ENCODE measurements at places on chromosomes 11 and 22.

DNA sequence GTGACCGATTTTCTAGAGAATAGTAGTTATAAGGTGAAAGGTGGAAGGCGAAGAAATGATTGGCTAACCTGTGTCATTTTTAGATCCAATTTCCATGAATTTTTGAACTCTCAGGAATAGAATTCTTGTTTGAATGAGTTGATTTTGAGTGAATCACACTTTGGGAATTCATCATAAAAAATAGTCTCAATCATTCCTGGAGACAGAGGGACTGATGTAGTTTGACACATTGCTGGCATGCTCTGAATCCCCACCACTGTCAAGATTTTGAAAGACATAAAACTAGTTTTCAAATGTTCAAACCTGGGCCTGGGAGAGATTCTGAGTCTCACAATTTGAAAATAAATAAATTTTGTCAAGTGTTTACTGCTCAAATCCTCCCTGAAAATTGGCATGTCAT lies 861.4 kb upstream of the RAG2 start:
- no peak for DNase-seq

DNA sequence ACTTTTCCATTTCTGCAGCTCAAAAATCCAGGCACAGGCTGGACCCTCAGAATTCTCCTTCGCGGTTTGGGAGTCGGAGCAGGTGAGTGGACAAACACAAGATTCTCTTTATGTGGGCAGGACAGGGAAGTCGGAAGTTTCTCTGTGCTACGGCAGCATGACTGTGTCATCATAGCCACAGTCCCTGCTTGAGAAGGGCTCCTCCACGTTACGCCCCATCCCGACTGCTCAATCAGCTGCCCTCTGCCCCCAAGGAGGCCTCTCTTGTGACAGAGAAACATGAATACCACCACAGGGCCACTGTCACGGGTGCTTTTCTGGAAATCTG lies 89.0 kb upstream of the SHISAL1 start:
- no peak for DNase-seq

GRCh38 chr11:64580412-64580811 lies 10.6 kb upstream of the SLC22A12 start:
- DNase-seq, result no peak

- no peak for DNase-seq
These were observed 40.5 kb downstream of the DKK3 start for GRCh38 chr11:11967669-11968510.

DNA sequence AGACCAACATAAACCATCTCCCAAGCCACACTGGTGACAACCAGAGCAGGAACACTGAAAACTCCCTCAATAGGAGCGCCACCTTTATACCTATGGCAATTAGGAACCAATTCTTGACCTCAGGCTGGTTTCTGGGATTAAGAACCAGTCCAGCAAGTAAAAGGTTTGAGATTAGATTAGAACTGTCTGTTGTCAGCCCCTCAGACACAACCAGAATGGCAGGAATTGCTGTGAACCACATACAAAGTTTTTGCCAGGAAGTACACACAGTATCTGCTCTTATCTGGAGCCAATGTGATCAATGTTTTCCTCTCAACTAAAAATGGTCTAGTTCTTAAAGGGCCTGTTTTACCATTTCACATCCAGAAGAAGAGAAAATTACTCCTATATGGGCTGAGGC lies 55.2 kb downstream of the RBFOX2 start:
- no peak for DNase-seq

- no peak for DNase-seq
These were observed 3.9 kb downstream of the APOBEC3G start for GRCh38 chr22:39081016-39081415.

DNA sequence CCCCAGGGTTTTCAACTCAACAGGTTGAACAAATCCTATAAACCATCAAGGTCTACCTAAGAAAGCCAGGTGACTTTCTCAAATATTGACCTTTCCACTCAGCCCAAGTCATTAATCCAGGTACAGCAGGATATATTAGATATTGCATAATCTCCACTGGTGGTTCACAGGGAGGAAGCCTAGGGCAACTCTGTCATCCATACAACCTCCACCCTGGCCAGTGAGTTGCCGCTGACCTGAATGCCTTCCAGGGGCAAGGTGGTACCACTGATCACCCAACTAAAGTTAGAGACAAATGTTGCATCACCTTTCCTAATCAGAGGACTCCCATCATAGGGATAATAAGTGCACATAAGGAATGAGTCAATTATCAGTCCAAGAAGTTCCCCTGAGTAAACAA lies 22.9 kb downstream of the GUCD1 start:
- no peak for DNase-seq

GRCh38 chr11:118045191-118045590 lies 31.7 kb upstream of the TMPRSS4 start:
- peak; percentile 96 for DNase-seq

- DNase-seq, result no peak
These were observed 850.8 kb downstream of the BRD1 start for GRCh38 chr22:48976556-48977535.

DNA sequence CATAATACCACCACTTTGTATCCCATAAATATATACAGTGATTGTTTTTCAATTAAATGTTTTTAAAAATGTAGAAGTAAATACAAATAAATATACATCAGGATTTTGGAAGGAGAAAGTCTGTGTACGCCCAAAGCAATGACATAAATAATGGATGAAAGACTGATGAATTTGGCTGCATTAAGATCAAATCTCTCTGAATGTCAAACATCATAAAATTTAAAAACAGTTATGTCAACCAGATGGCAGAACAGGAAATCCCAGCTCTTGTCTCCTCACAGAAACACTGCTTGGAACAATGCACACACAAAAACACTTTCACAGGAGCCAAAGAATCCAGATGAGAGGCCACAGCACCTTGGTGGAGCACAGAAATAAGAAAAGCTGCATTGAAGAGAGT lies 332.9 kb downstream of the NTM start:
- DNase-seq, result no peak

GRCh38 chr22:41687901-41688364 lies 734 bp downstream of the SNU13 start:
- DNase-seq, result peak; percentile 18

DNA sequence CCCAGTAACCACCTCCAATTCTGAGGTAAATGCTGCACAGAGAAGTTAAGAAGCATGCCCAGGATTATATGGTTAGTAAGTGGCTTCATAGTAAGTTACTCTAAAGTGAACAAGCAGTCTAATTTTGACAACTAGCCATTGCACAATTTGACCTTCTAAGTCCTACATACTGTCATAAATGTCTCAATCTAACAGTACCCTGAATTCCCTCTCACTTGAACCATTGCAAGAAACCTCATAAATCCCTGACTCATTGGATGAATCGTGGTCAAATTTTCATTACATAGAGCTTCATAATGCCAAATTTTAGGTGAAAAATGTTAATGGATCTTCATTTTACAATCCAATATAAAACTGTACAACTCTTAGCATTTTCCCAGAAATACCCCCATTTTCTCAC lies 217.3 kb upstream of the GRIA4 start:
- no peak for DNase-seq

- no peak for DNase-seq
These were observed 42.1 kb downstream of the PAMR1 start for GRCh38 chr11:35483131-35483820.

DNA sequence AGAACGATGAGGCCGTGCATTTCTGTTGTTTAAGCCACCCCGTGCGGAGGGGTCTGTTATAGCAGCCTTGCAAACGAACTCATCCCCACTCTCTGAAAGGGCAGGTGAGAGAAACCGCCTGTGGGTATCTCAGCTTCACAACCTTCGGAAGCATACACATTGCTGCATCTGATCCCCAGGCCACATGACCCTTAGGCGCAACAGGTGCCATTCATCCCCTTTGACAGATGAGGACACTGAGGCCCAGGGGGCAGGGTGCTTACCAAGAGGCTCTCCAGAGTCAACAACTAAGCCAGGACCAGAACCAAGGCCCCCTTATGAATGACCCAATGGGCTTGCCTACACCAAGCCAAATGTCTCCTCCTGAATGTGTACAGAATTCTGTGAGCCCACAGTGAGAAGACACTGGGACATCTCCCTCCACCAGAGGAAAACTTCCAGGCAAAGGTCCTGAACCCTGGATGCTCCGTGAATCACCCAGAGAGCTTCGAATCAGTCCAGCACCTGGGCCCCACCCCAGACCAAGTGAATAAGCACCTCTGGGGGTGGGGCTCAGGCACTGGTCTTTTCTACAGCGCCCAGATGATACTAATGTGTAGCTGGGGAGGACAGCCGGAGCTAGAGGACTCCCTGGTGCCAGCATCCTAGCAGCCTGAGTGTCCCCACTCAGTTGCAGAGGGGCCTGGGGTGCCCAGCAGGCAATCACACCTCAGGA lies 83.2 kb downstream of the BUD13 start:
- no peak for DNase-seq

- DNase-seq, result no peak
These were observed 62.1 kb downstream of the C22orf31 start for GRCh38 chr22:28999510-28999909.

DNA sequence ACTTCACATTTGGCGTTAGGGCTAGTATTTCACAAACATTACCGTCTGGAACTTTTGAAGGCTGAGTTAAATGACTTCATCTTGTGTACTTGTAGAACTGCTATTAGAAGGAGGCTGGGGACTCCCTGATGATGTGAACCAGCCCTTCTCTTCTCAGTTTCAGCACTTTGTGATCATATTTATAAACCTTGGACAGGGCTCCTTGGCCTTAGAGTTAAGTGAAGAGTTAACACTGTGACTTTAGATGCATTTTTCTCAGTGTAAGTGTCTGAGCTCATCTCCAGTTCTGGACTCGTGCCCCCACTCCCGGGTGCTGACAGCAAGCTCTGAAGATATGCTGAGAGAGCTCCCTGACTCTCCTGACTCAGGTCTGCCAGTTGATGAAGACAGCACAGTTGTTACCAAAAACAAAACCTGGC lies 8.4 kb downstream of the MIAT start:
- DNase-seq, result no peak

GRCh38 chr11:68371171-68372041 lies 59.0 kb downstream of the LRP5 start:
- no peak for DNase-seq

GRCh38 chr11:10247011-10247410 lies 47.0 kb downstream of the SBF2 start:
- DNase-seq, result no peak

DNA sequence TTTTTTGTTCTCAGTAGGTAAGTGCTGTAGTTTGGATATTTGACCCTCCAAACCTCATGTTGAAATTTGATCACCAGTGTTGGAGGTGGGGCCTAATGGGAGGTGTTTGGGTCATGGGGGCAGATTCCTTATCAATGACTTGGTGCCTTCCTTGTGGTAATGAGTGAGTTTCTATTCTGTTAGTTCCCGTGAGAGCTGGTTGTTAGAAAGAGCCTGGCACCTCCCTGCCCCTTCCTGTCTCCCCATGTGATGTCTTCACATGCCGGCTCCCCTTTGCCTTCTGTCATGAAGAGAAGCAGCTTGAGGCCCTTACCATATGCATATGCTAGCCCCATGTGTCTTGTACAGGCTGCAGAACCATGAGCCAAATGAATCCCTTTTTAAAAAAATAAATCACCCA lies 138.3 kb downstream of the TMEM135 start:
- DNase-seq, result no peak

GRCh38 chr11:46393231-46393616 lies 1.6 kb upstream of the CHRM4 start:
- no peak for DNase-seq

GRCh38 chr11:113690619-113691569 lies 15.2 kb downstream of the TMPRSS5 start:
- no peak for DNase-seq

GRCh38 chr11:71147331-71147730 lies 105.0 kb downstream of the SHANK2 start:
- no peak for DNase-seq

DNA sequence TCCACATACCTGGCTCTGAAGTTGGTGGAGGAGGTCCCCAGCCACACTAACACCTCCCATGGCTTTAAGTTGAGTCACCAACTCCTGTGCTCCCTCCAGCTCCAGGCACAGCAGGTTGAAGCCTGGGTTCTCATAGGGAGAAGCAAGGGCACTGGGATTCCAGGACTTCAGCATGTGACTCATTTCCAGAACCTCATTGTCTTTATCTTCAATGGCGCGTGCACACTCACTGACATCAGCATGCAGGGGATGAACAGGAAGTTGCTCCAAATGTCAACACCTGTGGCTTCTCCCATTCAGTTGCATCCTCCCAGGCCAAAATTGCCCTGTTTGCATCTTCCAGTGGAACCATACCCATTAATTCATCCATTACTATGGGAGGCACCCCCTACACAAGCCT lies 5.8 kb upstream of the UBQLNL start:
- no peak for DNase-seq

DNA sequence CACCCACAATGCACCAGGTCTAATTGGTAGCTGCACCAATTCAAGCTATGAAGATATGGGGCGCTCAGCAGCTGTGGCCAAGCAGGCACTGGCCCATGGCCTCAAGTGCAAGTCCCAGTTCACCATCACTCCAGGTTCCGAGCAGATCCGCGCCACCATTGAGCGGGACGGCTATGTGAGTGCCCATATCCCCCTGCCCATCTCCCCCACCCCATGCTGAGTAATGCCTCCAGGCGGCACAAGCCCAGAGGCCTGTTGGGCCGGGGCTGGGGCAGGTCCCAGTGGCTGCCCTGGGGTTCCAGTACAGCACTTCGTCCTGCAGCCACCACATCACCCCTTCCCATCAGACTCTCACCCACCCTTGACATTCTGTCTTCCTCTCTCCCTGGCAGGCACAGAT lies 21.5 kb downstream of the POLR3H start:
- DNase-seq, result no peak

GRCh38 chr11:23536907-23537306 lies 676.6 kb upstream of the CCDC179 start:
- no peak for DNase-seq

DNA sequence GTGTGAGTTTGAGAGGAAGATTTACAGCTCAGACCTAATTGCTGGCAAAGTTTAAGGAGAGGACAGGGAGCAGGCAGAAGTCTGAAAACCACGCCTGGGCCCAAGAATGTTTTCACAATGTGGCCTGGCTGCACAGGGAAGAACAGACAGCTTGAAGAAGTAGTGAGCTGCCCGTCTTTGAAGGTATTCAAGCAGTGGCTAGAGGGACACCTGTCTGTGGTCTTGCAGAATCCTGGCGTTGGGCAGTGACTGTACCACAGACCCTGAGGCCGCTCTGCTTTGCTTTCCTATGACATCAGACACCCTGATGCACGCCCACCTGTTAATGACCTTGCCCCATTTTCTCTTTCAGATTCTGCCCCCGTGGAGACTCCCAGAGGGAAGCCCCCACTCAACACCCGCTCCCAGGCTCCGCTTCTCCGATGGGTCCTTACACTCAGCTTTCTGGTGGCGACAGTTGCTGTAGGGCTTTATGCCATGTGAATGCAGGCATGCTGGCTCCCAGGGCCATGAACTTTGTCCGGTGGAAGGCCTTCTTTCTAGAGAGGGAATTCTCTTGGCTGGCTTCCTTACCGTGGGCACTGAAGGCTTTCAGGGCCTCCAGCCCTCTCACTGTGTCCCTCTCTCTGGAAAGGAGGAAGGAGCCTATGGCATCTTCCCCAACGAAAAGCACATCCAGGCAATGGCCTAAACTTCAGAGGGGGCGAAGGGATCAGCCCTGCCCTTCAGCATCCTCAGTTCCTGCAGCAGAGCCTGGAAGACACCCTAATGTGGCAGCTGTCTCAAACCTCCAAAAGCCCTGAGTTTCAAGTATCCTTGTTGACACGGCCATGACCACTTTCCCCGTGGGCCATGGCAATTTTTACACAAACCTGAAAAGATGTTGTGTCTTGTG lies 6.6 kb upstream of the MCM5 start:
- DNase-seq, result no peak
